DMS 273 treated with DMSO at 0.1 percent for 48 hours (cell line): ENCODE measurements at places on chromosomes 5 and 9.

GRCh38 chr9:30925635-30926034, 1458.8 kb upstream of the ACO1 start:
- DNase-seq, result no peak

- DNase-seq, result no peak
Observed at GRCh38 chr5:73155271-73156222, 17.4 kb upstream of the TMEM174 start.

- DNase-seq, result no peak
Observed at GRCh38 chr5:136457390-136458013, 92.2 kb upstream of the TRPC7 start.

GRCh38 chr5:148682058-148683026, 28.0 kb upstream of the HTR4 start:
- no peak for DNase-seq

- DNase-seq, result no peak
Observed at GRCh38 chr9:90322296-90322695, 320.3 kb downstream of the DIRAS2 start.

GRCh38 chr5:5145651-5146529, 5.8 kb downstream of the ADAMTS16 start:
- DNase-seq, result no peak

DNA sequence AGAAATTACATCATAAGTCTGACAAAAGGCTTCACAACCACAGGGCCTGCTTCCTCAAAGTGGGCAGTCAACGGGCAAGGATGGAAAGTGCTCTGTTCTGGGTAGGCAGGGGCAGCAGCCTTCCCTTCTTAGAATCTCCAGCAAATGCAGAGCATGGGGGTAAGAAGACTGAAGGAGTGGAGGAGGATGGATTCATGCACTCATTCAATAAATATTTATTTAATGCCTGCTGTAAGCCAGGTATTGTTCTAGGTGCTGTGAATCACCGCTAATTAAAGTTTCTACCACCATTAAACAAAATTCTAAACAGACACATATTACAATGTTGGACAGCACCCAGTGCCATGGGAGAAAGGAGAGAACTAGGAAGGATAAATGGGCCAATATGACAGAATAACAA, 195.6 kb downstream of the ELAVL2 start:
- DNase-seq, result no peak

- no peak for DNase-seq
Observed at GRCh38 chr5:68154119-68154857, 61.3 kb upstream of the PIK3R1 start.
